NCI-H510A treated with DMSO at 0.1 percent for 48 hours (cell line): ENCODE measurements at places on chromosomes 1 and 21.
A peak's percentile ranks its signal among the peaks of the same experiment; 100 is the strongest.

- no peak for DNase-seq
Observed at GRCh38 chr1:242023805-242024204, 24.9 kb upstream of the MAP1LC3C start.

DNA sequence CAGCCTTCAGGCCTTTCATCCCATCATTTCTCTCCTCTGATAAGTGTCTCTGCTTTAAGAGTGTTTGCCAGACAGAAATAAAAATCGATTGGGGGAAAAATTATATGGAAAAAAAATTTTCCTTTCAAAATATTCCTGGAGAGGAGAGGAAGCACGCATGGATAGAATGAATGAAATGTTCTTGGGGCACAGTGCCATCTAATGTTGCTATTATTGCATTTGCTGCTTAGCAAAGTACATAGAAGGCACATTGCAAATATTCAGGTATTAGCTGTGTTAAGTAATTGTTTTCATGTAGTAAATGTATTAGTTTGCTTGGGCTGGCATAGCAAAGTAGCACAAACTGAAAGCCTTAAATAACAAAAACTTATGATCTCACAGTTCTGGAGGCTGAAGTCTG, 18.1 kb downstream of the B3GALT5 start:
- DNase-seq, result no peak

DNA sequence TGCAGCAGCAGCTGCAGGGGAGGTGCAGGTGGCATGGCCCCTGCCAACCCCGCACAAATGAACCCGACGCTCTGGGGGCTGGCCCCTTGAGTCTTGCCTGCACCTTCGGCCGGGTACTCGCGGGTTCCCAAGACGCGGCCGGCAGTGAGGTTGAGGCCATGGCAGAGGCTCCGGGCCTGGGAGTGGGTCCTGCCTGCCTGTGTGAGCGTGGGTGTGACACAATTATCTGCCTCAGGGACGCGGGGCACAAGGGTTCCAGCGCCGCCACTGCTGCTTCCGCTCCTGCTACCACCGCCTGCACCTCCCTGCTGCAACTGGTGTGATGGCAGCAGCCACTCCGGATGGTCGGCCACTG, 20.9 kb upstream of the TGFB2 start:
- no peak for DNase-seq

DNA sequence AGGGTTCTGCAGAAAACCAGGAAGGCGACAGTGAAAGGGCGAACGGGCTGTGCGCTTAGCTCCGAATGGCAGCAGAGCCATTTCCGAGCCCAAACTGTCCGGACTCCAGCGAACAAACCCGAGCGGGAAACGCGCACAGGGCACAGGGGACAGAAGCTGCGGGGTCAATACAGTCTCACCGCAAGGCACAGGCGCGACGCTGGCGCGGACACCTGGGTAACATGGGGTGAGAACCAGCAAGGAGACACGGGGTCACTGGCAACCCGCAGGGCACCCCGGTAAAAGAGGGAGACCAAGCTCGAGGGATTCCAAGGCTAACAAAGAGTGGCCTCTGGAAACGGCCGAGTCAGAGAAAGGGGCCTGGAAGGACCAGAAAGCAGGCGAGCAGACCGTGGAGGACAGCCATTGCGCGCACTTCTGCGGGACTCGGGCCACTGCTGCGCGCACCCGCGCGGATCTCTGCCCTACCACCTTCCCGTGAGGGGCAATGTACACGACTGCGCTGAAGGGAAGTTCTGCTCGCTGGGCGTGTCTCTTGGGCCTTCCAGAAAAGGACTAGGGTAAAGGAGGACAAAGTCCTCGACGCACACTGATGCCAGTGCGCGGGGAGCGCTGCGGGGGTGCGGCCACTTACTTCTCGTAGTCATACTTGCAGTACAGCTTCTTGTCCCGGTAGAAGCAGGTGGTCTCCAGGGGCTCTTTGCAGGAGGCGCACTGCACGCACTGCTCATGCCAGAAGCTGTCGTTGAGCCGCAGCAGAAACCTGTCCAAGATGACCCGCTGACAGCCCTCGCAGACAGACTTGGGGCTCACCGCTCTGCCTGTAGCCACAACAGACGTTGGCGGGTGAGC, 3.8 kb downstream of the LMX1A start:
- DNase-seq, result no peak

GRCh38 chr1:219372916-219373615, 199.4 kb downstream of the LYPLAL1 start:
- DNase-seq, result no peak

DNA sequence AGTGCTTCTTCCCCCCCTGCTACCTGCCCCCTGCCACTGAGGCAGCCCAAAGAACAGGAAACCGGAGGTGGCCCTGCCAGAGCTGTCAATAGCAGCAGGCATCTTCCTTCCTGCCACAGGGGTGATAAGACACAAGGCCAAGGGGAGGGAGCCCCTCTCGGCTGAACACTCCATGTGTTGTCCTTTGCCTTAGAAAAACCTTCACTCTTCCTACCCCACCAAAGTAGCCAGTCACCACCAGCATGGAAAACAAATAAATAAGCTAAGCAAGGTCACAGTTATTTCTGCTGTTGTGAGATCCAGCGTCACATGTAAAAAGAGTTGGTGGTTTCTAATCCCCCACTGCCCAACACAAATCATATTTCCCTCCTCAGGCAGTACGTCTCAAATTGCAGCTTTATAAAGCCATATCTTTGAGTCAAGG, 104.8 kb upstream of the DPT start:
- no peak for DNase-seq

DNA sequence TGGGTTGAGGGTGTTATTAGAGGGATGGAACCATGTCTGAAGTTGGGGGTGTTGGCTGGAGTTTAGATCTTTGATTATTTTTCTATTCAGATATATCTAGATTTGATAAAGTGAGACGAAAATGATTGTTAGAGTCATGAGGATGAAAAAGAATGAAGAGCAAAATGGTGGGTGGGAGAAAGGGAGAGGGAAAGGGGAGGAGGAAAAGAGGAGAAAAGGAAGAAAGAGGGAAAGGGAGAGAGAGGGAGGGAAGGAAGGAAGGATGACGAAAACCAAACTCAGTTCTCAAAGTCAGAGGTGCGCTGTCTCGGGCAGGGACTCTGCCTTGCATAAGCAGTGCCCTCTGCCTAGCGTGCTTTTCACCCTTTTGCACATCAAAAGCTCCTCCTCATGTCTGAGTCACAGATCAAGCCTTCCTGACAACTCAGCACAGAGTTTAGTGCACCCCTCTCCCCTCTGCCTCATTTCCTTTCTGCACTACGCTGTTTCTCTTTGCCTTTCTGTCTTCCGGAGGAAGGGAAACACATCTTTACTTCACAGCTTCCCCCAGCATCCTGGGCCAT, 225.8 kb upstream of the PROX1 start:
- DNase-seq, result no peak

DNA sequence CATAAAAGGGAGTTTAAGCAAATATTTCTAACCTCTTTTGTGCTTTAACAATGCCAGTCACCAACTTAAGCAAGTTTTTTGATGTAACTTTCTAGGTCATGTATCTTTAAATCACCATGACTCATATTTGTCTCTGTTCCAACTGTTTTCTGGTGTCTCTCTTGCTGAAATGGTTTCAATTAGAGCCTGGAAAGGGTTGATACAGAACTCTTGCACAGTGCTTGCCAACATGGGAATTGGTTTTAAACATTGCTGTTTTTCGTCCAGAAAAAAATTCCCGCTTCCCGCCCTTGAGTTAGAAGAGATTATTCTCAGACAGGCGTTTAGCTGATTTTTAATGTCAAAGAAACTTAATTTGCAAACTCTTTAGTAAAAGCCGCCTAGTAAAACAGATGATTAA, 46.4 kb upstream of the SLC22A15 start:
- no peak for DNase-seq

DNA sequence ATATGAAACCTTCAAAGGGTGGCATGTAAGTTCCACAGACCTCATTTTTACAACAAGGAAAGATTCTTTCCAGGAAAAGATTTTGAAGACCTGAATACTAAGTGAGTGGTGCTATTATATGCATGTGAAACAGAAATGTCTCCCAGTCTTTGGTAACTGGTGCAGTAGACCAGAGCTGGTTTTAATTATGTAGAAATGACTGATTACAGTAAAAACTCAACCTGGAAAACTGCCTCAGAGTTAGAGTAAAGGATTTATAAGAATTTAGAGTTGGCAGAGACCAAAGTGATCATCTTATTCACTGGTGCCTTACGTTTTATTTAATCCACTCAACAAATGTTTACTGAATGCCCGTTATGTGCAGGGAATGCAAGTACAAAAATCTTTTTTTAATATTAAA, 30.2 kb upstream of the LRRC8D start:
- no peak for DNase-seq

DNA sequence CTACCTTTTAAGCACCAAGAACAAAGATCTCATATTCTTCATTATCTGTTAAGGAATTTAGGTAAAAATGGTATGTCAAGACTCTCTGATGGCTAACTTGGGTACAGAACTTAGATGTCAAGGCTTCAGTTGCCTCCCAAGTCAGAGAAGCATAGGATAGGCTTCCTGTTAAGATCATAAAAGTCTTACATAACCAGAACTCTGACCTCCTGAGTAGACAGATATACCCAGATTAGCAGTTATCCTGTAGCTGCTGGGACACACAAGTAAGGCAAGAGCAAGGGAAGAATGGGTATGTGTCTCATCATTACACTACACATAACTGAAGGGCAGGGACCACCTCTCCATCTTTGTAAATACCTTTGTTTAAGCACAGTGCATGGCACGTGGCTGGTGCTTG, 15.4 kb upstream of the KLHL12 start:
- DNase-seq, result no peak

GRCh38 chr1:15501208-15502032, 22.6 kb downstream of the CASP9 start:
- peak; percentile 93 for DNase-seq

- DNase-seq, result no peak
Observed at GRCh38 chr1:245894843-245895242, 612.2 kb downstream of the SMYD3 start.

DNA sequence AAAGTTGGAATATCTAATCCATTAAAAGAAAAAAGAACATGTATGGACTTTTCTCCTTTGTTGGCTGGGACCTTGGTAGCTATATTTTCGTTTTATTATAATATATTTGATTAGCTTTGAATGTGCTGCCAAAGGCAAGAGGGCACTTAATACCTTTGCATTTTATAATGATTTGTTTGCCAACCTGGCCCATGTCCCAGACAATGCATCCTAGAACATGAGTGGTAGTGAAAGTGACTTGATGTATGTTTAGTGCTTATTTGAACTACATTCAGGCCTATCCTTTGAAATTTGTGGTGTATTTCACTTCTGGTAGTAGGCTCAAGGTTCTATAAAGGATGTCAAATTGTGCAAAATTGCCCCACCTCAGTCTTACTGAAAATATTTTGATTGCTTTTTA, 25.9 kb downstream of the CACHD1 start:
- DNase-seq, result peak; percentile 85

DNA sequence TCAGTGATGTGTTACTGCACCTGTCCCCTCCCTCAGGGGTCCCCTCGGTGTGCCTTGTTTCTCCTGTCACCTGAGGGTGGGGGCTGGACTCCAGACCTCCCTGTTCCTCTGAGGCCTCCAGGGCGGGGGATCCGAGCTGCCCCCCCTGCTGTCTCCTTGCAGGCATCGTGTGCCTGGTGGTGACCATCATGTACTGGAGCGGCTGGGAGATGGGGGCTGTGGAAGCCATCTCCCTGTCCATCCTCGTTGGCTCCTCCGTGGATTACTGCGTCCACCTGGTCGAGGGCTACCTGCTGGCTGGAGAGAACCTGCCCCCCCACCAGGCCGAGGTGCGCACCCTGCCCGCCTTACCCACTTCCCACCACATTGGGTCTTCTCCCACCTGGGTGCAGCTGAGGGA, 56.4 kb downstream of the DISP3 start:
- DNase-seq, result no peak

DNA sequence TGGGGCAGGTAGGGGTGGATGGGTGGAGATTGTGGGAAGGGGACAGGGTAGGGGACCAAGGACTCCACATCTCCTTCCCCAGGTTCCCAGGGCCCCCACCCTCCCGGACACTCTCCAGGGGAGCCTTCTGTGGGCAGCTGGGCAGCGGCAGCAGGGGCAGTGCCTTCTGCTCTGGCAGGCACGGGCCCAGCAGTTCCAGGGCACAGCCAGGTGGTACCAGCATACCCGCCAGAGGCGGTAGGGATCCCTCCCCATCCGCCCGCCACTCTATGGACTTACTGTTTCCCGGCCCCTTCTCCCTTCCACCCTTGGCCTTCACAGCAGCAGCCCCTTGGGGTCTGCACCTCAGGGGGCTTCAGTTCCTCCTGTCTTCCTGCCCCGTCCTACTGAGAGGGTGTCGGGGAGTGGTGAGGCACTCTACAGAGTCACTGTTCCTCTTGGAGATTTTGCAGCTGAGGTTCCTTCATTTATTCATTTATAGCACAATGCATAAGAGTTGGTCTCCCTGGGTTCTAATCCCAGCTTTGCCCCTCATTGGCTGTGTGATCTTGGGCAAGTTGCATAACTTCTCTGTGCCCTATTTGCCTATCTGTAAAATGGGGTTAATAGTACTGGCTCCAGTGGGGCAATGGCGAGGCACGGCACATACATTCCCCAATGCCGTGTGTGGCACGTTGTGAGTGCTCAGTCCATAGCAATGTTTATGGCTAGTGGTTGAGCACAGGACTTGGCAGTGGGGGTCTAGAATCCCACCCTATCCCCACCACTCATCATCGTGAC, 17.0 kb downstream of the C1orf167 start:
- no peak for DNase-seq

- no peak for DNase-seq
Observed at GRCh38 chr1:39501666-39502065, 10.2 kb downstream of the BMP8A start.

DNA sequence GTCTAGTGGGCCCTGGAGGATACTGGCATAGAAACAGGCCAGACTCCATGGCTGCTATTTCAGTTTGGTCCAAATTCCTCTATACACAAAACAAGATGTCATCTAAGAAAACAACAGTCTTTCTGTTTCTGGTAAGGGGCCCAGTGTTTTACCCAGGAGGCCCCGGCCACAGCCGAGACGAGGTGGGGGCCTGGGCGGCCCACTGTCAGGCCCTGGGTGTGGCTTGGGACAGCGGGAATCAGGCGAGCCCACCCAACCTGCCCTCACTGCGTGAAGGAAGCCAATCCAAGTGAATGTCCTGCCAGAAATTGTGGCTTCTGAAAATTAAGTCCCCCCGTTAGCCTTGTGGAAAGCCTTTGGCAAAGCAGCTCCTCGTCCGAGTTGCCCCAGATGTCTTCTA, 31.2 kb upstream of the GPR153 start:
- DNase-seq, result no peak

GRCh38 chr1:147673406-147673805, 3.1 kb upstream of the ACP6 start:
- no peak for DNase-seq

GRCh38 chr1:67264152-67264551, 43.5 kb upstream of the IL12RB2 start:
- no peak for DNase-seq

- no peak for DNase-seq
Observed at GRCh38 chr1:172801771-172802322, 142.9 kb downstream of the FASLG start.

- no peak for DNase-seq
Observed at GRCh38 chr21:44267655-44268142, 6.0 kb upstream of the DNMT3L start.

GRCh38 chr21:44397431-44398031, 44.1 kb downstream of the TRPM2 start:
- DNase-seq, result no peak
